ENCODE measurements at places on chromosomes 2 and 18. TPM values are rescaled to one million over a fixed set of nuclear protein-coding genes. Genes with fewer than 3 reads are reported as not detected.

The CFAP65 gene
- total RNA-seq = not detected

The PPP1R1C gene
- total RNA-seq = 0.32 TPM

The POMC gene
- 0.32 TPM for total RNA-seq

The AP1S3 gene
- total RNA-seq = 5.8 TPM

The AQP12A gene
- not detected for total RNA-seq

The MYL12B gene
- total RNA-seq = 330 TPM

The SERPINB13 gene
- total RNA-seq = not detected

The TMEM17 gene
- total RNA-seq = 3.0 TPM

The MYO7B gene
- not detected for total RNA-seq

The LYPD6B gene
- total RNA-seq = 3.0 TPM

The PCBP1 gene
- 45.3 TPM for total RNA-seq

The ACMSD gene
- not detected for total RNA-seq

The DYNAP gene
- not detected for total RNA-seq

The LRP1B gene
- 1.6 TPM for total RNA-seq

The INHBB gene
- total RNA-seq = under 0.01 TPM

The ECEL1 gene
- total RNA-seq = not detected

The MOGAT1 gene
- total RNA-seq = not detected

DNA sequence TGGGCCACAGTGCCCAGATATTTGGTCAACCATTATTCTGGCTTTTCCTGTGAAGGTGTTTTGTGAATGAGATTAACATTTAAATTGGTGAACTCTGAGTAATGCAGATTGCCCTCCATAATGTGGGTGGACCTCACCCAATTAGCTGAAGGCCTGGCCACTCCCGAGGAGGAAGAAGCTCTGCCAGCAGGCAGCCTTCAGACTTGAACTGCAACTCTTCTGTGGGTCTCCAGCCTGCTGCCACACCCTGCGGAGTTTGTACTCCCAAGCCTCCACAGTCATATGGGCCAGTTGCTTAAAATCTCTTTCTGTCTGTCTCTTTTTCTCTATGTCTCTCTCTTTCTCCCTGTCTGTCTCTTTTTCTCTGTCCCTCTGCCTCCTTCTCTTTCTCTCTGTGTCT is 262.7 kb downstream of the MYCN start:
- DNase-seq = no peak

GRCh38 chr2:219642069-219642454 is 14.6 kb downstream of the SLC4A3 start:
- DNase-seq = peak; percentile 17

- DNase-seq = peak; percentile 39
Observed at GRCh38 chr18:75202696-75203365, 6.1 kb downstream of the PTGR3 start.

- DNase-seq = peak; percentile 30
Observed at GRCh38 chr2:48529194-48529593, 760 bp upstream of the STON1 start.

- DNase-seq = no peak
Observed at GRCh38 chr18:59386909-59387686, 28.0 kb upstream of the LMAN1 start.

DNA sequence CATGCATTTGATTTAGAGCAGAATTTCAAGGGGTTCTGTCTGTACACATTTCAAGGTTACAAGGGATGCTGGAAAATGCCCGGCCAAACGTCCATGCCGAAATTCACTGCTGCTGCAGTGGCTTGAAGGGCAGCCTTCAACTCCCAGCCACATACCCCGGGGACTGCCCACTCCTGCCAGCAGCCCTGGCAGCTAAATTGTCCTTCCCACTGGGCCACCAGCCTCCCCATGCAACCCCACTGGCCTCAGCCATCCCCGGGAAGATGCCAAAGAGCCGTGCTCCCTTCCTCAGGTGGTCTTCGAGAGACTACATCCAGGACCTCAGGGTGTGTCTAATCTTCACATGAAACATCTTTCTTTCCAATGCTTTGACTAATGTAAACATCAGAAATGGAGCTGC is 478.7 kb upstream of the MYT1L start:
- DNase-seq = no peak

DNA sequence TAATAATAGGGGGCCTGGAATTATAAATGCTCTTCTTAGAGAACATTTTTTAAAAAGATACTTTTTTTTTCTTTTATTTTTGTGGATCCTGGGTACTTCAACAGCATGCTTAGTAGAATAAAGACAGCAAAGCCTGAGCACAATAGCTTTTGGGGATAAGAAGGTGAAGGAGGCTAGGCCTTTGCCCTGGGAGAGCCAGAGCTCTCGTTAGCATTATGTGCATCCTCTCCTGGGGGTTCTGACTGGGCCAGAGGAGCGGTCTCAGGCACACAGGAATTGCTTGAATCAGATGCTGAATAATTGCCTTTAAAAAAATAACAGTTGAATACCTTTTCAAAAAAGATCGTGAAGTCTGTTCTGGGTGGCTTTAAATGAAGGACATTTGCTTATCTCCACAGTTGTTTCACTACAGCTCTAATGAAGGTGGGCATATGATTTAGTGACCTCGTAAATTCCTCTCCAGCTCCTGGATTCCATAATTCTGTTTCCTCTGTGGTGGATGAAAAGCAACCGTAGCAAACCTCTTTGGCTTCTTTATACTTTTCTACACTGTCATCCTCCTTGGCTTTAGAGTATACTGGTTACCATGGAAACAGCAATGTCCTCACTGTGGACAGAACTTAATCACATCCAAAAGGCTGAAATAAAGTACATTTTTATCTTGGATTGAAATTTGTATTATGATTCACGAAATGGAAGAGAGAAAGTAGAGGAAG is 133.8 kb downstream of the MAIP1 start:
- DNase-seq = no peak

- no peak for DNase-seq
Observed at GRCh38 chr2:53652131-53652530, 115.5 kb upstream of the CHAC2 start.

DNA sequence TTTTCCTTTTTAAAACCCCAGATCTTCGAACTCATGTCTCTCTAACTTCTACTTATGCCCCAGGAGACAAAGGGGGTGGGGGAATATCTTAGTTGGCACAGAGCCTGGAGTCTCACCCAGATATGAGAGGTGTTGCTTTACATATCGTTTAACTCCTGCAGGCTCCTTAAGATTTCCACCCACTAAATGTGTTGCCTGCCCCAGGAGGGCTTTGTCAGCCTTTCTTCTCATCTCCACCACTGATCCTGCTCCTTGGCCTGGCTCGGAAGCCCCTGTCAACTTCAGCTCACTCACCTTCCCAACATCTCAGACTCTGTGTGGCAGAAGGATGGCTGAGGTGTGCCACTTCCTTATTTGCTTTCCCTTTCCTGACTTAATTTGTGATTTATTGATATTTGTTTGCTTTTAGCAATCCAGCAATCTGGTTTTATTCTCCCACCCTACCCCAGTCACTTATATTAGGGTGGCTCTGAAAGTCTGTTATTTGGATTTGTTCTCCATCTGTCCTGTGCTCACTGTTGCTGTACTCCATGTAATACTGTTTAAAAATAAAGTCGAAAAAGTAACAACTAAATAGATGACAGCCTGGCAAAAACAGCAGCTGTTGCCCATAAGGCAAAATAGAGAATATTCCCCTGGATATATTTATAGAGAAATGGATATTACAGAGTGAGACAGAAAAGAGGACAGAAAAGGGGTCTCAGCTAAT is 200.6 kb downstream of the ZBTB7C start:
- no peak for DNase-seq

DNA sequence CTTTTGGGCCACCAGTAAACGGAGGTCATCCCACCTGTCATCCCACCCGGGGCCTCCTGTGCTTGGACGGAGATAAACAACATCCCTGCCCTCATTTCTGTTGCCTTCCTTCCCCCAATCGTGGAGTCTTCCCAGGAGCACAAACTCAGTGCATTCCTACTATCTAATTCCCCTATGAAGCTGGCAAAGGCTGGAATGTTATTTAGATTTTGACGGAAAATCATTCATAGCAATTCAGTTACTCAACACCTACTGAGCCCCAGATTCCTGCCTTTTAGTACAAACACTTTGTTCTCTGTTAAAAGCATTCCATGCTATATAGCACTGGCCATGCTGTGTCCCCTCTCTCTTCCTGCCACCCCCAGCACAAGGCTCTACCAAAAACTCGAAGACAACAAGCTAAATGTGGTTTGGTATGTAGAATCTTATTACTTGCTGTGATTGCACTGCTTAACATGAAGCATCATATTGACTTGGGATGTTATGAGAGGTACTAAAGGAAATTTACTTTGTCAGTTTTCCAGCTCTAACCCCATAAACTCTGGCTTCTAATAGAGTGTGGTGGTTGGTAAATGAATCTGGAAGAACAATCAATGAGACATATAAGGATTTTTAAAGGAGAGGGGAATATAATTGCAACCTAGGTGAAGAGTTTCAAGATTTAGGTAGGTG is 32.3 kb upstream of the IMPA2 start:
- DNase-seq = peak; percentile 59

DNA sequence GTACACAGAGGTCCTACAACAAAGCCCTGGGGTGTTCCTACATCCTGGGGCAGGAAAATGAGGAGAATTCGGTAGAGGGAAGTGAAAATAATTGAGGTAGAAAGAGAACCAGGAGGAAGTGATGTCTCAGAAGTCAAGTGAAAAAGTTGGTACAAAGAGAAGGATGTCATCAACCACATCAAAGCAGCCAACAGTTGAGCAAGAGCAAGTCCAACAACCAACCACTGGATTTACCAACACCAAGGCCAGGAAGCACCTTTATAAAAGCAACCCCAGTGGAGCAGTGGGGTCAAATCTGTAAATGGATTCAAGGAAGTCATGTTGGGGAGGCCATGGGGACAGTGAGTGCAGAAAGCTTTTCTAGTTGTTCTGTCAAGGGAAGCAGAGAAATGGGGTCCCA is 360.4 kb downstream of the ZNF516 start:
- no peak for DNase-seq

DNA sequence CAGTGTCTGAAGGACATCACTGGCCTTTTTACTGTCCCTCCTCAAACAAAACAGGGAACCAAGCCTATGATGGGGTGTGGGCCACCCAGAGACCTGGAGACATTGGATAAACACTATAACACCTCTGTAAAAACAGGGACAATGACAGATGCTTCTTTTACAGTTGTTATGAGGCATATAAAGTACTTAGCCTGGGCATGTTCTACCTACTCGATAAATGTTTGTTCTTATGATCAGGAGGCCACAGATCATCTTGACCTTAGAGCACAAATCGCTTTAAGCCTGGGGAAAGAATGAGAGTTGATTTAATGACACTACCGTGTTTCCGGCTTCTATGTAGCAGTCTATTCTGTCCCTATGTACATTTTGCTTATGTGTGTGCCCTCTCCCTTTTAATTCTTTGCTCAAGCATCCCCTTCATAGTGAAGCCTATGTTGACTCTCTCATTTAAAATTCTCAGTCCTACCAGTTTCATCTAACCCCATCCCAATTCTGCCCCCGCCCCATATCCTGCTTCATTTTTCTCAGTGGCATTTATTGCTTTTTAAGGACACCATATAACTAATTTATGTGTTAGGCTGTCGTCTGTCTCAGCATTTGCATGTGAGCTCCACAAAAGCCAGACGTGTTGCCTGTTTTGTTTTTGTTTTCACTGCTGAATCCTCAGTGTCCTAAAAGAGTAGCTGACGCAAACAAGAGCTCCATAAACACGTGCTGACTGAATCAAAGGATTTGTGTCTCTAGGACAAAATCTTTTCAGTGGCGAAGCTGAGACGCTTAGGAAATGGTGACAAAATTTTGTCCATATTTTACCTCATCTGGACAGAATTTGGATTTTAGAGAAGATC is 182.3 kb upstream of the ST6GAL2 start:
- peak; percentile 75 for DNase-seq

GRCh38 chr2:15892151-15892880 is 48.0 kb upstream of the MYCN start:
- no peak for DNase-seq

GRCh38 chr2:132255714-132256113 is 94.0 kb upstream of the ANKRD30BL start:
- DNase-seq = no peak

GRCh38 chr18:79940814-79941472 is 10.5 kb downstream of the SLC66A2 start:
- no peak for DNase-seq

- peak; percentile 99 for DNase-seq
Observed at GRCh38 chr2:232385660-232386489, 7.3 kb downstream of the ALPP start.

GRCh38 chr2:172481507-172482262 is 54.3 kb downstream of the ITGA6 start:
- DNase-seq = no peak

DNA sequence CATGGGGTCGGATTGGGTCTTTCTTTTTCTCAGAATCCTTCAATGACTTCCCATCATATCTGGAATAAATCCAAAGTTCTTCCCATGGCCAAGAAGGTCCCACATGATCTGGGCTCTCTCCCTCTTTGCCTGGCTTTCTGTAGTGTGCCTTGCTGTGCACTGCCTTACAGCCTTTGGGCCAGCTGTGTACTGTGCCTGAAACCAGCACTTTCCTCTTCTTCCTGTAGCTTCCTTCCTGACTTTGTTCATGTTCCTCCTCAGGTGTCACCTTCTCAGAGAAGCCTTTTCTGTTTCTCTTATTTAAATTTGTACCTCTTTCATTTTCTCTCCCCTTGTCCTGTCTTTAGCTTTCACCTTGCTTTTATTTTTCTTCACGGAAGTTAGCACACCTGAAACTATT is 4.3 kb upstream of the CDCA7 start:
- DNase-seq = no peak

DNA sequence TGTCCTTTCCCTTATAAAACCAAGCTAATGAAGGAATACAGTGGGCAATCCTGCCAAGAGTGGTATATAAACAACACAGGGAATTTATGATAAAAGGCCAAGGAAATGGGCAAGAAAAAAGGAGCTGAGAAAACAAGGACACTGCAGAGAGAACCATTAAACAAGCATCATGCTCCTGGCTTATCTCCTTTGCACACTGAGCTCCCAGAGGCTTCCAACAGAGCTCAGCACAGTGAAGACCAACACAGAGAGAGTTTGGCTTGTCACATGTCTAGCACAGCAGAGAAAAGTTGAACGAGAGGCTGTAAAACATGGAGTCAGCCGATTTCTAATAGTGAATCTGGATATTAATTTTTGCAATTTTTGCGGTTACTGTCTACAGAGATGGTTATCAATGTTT is 68.0 kb upstream of the KLF7 start:
- no peak for DNase-seq

DNA sequence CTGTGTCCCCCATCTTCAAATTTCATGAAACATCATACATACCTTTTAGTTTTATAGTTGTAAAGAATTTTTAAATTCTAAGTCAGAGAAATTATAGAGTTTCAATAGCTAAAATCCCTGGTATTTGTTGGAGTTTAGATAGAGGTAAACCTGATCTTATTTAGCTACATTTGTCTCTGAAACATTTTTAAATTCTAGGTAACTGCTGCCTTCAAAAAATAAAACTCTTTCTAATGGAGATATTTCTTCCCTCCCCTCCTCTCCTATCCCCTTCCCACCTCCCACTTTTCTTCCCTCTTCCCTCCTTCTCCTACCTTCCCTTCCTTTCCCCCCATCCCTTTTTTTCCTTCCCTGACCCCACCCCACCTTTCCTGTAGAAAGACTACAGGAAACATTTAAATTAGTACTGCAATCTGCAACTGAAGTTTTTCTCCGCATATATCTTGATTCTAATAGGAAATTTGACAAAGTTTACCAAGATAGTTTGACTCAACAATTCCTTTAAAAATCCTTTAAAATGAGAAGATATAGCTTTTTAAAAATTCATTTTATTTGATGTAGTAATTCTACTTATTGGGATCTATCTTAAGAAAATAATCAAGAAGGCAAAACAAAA is 4.1 kb downstream of the TACR1 start:
- no peak for DNase-seq
